Panc1 (cell line): ENCODE measurements at places on chromosomes 4 and X. TPM values are rescaled to one million over a fixed set of nuclear protein-coding genes. Genes with fewer than 3 reads are reported as not detected.
A peak's percentile ranks its signal among the peaks of the same experiment; 100 is the strongest.

- no peaks in the 10 kb centered on the region for H3K27me3 ChIP-seq
- no peak overlapping the region for H3K4me3 ChIP-seq
- no peak overlapping the region for H3K27ac ChIP-seq
These were observed 121.6 kb upstream of the EPHA5 start for GRCh38 chr4:65791812-65792308.

DNA sequence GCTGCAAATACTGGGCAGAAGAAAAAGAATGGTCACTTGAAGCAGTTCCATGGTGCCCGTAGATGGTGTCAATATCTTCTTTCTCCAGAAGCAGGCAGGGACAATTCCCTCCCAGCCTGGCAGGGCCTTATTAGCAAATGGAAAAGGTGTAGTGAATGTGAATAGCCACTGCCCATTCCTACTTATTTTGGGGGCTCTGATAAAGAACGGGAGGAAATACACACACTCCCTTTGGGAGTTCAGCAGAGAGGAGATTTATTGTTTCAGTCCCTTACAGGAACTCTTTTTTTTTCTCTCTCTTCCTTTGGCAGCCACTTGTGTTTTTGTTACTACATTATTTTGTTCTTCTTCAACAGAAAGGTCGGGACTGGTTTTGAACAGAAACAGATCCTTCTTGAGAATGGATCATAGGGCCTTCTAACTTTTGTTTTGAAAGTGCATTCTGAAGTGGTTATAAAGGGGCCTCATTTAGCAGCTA is at the start of gene EMCN:
TSS of gene EMCN (minus strand) at position 159 of the 478 bp plus-strand sequence. CDS start at position 51, 108 bp downstream.
- H3K36me3 ChIP-seq: no peaks in the 10 kb centered on the region
- DNase-seq: no peak
- no peaks in the 10 kb centered on the region for H3K27me3 ChIP-seq
- H3K4me3 ChIP-seq: no peak within 1 kb of the TSS
- no peak within 1 kb of the TSS for H3K27ac ChIP-seq

The TGIF2LX gene
- not detected for total RNA-seq

The ALB gene
- 21.3 TPM for total RNA-seq

The RS1 gene
- not detected for total RNA-seq

GRCh38 chrX:35809781-35810180 is 11.6 kb downstream of the MAGEB16 start:
- H3K4me3 ChIP-seq: no peak overlapping the region
- DNase-seq: no peak
- H3K36me3 ChIP-seq: no peaks in the 10 kb centered on the region

The FGF2 gene
- total RNA-seq: 21.7 TPM

The LRAT gene
- not detected for total RNA-seq

DNA sequence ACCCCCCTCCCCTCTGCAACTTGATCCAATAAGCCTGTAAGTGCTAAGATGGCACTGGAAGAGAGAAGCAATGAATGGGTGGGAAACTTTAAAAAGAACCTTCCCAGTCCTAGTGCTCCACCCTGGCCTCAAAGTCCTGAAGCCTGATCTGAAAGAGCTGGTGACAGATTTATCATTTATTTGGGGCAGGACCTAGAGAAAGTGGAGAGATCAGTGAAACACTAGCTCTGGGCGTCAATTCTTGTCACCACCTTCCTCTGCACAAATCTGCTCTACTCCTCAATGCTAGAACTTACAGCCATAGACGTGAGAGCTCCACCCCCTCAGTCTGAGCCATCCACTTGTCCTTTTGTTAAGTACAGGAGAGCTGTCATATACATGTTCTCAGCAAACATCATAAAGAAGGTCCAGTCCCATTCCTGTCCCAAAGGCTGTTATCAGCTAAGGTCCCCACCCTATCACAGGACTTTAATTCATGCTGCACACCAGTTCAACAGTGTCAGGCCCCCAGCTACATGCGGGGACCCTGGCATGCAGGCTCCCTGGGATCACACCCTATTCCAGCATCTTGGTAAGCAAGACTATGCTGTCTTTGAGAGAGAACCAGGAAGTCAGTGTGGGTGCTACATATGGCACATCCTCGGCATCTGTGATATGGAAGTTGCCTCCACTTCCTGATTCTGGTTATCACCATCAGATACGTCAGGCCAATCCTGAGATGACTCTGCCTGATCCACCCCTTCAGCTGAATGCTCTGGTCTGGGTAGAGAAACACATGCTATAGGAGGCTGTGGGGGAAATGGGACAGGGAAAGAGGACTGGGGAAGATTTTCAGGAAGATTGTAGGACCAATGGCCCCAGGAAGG is 2.3 kb downstream of the P2RY4 start:
- H3K4me1 ChIP-seq: no peaks in the 10 kb centered on the region
- DNase-seq: no peak
- H3K27me3 ChIP-seq: no peaks in the 10 kb centered on the region
- H3K36me3 ChIP-seq: no peaks in the 10 kb centered on the region

GRCh38 chr4:122827258-122827878 is 737 bp downstream of the FGF2 start:
- peak overlapping the region; percentile 73 for H3K4me3 ChIP-seq
- no peak for DNase-seq
- H3K27ac ChIP-seq: peak overlapping the region; percentile 89
- H3K36me3 ChIP-seq: no peaks in the 10 kb centered on the region

The ZMYM3 gene
- 40.2 TPM for total RNA-seq

DNA sequence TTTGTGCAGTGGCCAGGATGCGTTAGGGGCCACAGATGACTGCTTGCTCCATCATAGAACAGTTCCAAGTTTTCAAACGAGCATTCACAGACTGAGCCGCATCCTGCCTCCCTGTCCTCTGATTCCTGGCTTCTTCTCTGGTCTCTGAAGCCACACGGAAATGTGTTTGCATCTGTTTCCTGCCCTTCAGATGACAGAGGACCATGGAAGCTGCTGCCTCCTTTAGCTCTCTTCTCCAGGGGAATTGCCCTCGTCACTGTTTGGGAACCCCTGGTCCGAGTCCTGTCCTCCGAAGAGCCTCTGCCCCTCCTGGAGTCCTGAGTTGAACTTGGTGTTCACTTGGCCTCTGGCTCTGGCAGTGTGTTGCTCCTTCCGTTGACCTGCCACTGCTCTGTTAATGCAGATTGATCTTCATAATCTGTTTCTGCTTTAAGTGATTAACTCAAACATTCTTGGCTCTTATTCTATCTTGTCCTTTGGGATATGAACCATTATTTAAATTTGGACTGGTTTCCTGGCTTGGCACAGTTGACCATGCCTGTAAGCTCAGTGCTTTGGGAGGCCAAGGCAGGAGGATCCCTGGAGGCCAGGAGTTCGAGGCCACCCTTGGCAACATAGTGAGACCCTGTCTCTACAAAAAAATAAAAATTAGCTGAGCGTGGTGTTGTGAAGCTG is 96.0 kb downstream of the PTTG2 start:
- no peak overlapping the region for H3K27ac ChIP-seq
- DNase-seq: no peak
- no peaks in the 10 kb centered on the region for H3K36me3 ChIP-seq
- H3K4me1 ChIP-seq: no peaks in the 10 kb centered on the region
- no peak overlapping the region for H3K4me3 ChIP-seq

The SLC9B1 gene
- 0.41 TPM for total RNA-seq

DNA sequence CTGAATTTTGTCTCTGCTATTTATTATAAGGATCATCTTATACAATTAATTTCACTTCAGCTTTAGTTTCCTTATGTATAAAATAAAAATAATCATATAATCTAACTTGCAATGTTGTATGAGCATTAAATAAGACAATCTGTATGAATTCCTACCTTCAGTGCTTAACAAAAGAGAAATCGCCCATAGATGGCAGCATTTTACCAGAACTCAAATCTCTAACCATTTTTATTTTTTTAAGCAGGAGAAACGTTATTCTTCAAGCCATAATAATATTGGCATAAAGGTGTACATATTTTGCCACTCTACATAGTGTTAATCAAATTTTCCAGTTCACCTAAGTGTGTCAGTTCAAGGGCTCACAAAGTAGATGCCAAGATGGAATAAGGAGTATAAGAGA is 78.8 kb downstream of the TMEM47 start:
- H3K27ac ChIP-seq: no peak overlapping the region
- H3K36me3 ChIP-seq: no peaks in the 10 kb centered on the region
- no peak for DNase-seq
- H3K4me1 ChIP-seq: no peaks in the 10 kb centered on the region
- no peak overlapping the region for H3K4me3 ChIP-seq

The OCIAD2 gene
- 32.8 TPM for total RNA-seq

DNA sequence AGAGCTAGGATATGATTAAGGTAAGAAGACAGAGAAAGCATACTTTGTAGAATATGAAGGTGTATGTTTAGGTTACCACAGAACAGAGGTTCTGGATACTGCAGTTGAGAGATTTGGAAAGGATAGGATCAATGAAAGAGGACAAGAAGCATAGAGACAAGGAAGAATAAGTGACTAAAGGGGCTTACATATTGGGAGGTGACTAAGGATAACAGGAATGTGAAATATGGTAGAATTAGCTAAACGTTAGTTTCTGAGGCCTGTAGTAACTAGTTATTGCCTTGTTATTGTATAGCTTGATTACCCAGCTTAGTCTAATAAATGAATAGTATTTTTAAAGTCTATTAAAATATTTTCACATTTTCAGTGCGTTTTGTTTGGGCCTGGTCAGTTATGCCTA is 38.2 kb downstream of the CENPI start:
- peaks cover 20% of the 10 kb centered on the region for H3K36me3 ChIP-seq
- H3K4me3 ChIP-seq: no peak overlapping the region
- no peaks in the 10 kb centered on the region for H3K4me1 ChIP-seq
- H3K27me3 ChIP-seq: no peaks in the 10 kb centered on the region
- no peak overlapping the region for H3K27ac ChIP-seq
- no peak for DNase-seq

The FHIP1A gene
- 0.39 TPM for total RNA-seq

- no peak for DNase-seq
- H3K27ac ChIP-seq: no peak overlapping the region
- H3K4me3 ChIP-seq: no peak overlapping the region
- H3K27me3 ChIP-seq: no peaks in the 10 kb centered on the region
- H3K36me3 ChIP-seq: no peaks in the 10 kb centered on the region
These were observed 265.9 kb downstream of the ADAMTS3 start for GRCh38 chr4:72302981-72303704.

The NKX6-1 gene
- 1.1 TPM for total RNA-seq

DNA sequence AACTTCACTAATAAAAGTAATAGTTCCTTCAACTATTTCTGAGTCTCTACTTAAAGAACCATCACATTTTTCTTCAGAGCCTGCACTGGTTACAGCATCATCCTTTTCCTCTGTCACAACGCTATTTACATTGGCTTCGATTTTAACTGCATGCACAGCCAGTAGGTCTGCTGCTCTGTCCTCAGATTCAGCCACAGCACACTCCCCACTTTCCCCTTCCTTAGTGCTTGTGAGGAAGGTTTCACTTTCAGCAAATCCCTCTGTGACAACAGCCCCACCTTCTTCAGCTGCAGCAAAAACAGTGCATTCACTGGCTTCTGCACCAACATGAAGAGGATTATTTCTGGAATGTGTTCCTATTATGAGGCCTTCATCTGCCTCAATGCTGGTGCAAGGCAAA is 25.7 kb downstream of the BOD1L1 start:
- H3K27me3 ChIP-seq: no peaks in the 10 kb centered on the region
- no peaks in the 10 kb centered on the region for H3K4me1 ChIP-seq
- peaks cover 6% of the 10 kb centered on the region; the same call in 1 of the 2 replicates for H3K36me3 ChIP-seq
- H3K4me3 ChIP-seq: no peak overlapping the region
- DNase-seq: no peak
- H3K27ac ChIP-seq: no peak overlapping the region
